Naive B cell (primary cell): ENCODE measurements at places on chromosomes 3 and 15.

DNA sequence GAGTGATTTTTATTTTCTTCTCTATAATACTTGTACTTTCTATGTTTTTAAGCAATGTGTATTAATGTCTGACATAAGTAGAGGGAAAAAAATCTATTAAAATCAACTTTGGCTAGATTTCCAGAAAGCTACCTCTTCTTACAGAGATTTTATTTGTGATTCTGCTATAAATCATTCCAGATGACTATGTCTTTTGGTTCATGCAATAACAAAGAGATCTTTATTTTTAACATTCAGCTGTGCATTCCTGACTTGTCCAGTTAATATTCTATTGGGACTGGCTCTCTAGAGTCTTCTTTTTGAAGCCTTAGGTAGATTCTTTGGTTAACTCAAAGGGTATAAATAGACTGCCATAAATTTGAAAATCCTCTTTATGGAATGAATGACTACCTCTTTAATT, 74.3 kb upstream of the ARPP21 start:
- DNase-seq: no peak

DNA sequence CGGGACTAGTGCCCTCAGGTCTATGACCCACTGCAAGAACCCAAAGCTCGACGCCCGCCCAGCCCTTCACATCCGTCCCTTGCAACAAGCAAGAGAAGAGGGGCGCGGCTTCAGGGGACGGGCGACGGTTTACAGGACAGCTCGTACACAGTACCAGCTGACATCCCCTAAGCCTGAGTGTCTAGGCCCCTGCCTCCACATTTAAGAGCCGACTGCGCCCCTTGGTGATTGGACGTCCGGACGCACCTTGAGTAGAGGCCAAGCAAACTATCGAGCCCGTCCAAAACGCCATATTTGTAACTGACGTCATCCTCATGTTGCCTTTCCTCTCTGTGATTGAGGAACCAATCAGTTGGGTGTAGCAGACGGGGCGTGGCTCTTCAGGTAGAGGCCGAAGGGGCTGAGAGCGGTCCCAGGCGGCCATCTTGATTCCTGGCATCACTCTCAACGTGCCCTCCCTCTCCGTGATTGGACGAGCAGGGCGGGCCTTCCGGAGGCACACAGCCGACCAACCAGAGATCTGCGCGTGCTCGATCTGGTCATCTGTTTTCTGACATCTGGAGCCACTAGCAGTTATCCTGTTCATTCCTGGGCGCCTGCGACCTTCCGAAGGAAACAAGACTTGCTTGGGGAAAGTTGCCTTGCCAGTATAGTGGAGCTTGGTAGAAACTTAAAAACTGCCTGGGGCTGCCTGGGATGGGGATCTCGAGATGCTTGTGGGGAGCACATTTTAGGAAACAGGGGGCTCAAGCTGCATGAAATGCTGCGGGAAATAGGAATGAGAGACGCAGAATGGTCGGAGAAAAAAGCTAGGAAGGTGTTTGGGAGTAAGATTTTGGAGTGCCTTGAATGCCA, 4.0 kb upstream of the RPL14 start:
- peak; percentile 94 for DNase-seq

DNA sequence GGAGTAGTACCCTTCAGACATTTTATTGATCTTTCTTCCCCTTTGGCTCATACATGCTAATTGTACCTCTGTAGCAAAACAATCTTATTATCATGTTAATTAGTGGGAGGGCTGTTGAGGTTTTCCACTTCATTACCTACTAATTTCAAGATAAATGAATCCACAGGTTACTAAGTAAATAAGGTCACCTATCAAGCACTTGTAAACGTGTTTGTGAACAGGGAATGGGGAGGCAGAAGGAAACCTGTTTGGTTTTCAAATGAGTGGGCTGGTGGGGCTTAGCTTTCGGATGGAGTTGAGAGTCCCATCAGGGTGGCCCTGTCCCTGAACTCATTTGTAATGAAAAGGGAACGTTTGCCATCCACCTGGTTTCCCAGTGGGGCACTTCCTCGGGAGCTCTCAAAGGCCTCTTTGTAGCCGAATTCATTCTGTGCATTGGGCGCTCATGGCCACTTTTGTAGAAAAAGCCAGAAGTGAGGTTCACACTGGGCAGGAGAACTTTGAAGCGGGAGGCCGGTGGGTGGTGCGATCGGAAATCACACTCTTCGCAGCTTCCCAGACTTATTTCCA, 419.8 kb upstream of the NR2F2 start:
- DNase-seq: no peak

DNA sequence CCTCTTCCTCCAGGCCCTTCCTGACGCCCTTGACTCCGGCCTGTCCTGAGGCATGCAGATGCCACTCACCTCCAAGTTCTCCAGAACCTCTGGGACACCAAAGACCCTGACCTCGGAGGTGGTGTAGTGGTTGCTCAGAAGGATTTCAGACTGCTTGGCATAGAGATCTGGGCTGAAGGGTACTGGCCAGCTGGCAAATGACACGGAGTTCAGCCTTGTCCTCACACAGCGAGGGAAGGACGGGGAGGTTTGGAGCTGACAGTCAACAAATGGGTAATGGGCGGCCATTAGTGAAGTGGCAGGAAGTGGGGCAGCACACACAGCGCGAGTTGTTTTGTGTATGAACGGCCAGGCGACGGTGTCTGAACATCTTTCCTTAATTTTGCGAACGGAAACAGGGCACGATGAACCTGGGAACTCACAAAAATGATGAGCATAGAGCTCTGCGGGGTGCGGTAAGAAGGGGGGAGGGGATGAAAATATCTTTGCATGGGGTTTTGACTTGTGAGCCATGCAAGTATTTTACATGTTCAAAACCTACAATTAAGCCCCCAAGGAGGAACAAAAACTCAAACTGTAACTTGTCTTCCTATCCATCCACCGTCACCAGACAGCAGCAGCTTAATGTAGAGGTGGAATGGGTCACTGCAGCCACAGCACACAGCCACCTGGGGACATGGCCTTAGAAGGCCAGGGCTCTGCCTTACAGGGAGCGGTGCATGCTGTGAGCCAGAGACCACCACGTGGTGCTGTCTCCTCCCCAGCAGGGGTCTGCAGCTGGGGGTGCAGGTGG, 43.6 kb upstream of the RPL32 start:
- DNase-seq: no peak

- no peak for DNase-seq
These were observed 1.0 kb upstream of the RYR3 start for GRCh38 chr15:33309602-33310276.

- peak; percentile 56 for DNase-seq
These were observed 2.8 kb downstream of the ABHD2 start for GRCh38 chr15:89090791-89091626.

GRCh38 chr3:23484386-23484785, 281.3 kb downstream of the UBE2E2 start:
- DNase-seq: no peak

DNA sequence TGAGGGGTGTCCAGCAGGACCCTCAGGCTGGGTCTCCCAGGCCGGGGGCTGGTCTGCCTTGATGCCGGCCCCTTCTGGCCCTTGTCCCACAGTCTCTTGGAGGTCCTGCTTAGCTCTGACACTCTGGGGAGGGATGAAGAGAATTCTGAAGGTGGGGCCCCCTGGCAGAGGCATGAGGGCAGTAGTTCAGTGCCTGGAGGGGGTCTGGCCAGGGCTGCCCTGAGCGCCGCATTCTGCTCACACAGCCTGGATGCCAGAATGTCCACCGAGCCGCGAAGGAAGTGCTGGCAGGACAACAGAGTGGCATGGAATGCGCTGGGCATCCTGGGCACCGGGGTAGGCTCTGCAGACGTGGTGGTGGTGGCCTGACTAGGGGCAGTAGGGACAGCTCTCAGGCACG, 55.5 kb downstream of the SMAD6 start:
- no peak for DNase-seq

DNA sequence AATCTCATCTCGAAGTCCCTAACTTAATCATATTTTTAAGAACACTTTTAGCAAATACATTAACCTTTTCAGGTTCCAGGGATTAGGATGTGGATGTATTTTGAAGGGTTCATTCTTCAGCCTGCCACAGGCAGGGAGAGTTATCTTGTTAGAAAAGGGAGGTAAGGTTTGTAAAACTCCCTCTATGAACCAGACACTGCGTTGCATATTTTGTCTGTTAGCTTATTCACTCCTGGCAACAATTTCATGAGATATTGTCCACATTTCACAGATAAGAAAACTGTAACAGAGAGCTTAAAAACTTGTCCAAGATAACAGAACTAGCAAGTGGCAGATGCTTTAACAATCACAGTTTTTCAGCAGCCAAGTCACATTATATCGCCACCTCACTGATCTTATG, 155.4 kb downstream of the DIPK2A start:
- no peak for DNase-seq
